ENCODE measurements at places on chromosomes 7 and 10.
A peak's percentile ranks its signal among the peaks of the same experiment; 100 is the strongest.

GRCh38 chr10:68103901-68104300 lies 5.4 kb upstream of the MYPN start:
- no peak for DNase-seq

GRCh38 chr10:79320316-79320715 lies 27.0 kb upstream of the PPIF start:
- DNase-seq: no peak

DNA sequence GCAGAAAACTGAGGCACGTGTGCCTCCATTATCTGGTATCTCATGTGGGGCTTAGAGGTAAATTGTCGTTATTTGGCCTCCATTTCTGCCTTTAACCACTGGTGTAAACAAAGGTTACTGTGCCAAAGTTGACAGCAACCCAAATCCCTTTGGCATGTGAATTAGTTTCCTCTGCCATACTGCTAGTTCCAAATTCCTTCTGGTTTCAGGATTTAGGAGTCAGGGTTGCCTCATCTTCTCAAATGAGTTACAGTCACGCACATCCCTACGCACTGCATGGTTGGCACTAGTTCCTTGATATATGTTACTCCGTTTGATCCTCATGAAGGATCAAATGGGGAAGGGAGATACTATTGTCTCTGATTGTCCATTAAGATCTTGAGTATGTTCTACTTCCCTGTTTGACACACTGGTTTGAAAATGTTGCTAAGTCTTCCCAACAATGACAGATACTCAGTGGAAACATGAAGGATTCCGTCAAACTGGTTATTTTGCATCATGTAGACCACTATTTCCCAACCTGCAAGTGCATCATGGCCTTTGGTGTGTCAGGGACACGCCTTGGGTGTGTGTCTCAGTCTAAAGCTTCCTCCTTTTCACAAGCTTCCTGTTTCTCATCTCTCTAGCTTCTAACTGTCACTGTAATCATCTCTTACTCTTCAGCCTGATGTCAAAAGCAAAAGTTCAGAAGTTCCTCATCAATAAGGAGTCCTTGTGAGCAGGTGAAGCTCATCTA lies at the start of gene LIPN:
Gene LIPN, plus strand, starts transcription at position 655 of the 736 bp plus-strand sequence. CDS start 1,386 bp downstream, outside the sequence.
- DNase-seq: no peak

DNA sequence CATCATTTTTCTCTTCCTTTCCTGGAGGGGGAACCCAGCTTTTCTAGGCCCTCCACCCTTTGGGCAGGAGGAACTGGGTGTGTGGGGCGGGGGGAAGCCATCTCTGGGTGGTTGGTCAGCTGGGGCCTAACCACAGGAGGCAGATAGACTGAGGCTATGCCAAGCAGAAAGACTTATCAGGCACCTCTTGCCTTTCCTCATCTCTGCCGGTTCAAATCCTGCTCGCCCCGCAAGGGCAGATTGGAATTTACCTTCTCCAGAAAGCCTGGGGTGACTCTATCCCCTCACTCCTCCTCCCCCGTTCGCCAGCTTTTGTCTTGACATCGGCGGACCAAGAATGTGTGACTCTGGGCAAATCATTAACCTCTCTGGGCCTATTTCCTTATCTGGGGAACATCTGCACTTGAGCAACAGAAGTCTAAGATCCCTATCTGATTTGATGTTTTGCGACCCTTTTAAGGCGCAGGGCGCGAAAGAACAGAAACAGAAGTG lies 584 bp upstream of the GARS1 start:
- DNase-seq: peak; percentile 10

- DNase-seq: peak; percentile 55
These were observed 9.3 kb upstream of the TSPAN14 start for GRCh38 chr10:80444646-80445319.

GRCh38 chr10:124916585-124917427 lies 25.1 kb upstream of the ZRANB1 start:
- DNase-seq: peak; percentile 97

DNA sequence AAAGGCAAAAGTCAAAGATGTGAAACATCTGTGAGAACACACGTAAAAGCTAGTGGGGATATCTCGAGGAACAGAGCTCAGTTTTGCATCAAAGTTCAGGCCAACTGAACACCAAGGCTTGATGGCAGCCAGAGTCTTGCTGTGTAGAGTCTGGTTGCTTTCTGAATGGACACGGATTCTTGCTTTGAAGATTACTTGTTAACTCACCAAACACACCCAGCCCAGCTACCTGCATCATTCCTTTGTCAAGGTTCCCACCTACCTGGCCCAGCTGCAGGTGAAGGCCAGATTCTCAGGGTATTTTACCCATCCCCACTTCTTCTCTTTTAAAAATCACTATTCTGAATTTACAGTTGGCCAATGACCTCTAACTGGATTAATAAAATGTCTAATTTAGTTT lies 174.4 kb upstream of the PHYHIPL start:
- no peak for DNase-seq

DNA sequence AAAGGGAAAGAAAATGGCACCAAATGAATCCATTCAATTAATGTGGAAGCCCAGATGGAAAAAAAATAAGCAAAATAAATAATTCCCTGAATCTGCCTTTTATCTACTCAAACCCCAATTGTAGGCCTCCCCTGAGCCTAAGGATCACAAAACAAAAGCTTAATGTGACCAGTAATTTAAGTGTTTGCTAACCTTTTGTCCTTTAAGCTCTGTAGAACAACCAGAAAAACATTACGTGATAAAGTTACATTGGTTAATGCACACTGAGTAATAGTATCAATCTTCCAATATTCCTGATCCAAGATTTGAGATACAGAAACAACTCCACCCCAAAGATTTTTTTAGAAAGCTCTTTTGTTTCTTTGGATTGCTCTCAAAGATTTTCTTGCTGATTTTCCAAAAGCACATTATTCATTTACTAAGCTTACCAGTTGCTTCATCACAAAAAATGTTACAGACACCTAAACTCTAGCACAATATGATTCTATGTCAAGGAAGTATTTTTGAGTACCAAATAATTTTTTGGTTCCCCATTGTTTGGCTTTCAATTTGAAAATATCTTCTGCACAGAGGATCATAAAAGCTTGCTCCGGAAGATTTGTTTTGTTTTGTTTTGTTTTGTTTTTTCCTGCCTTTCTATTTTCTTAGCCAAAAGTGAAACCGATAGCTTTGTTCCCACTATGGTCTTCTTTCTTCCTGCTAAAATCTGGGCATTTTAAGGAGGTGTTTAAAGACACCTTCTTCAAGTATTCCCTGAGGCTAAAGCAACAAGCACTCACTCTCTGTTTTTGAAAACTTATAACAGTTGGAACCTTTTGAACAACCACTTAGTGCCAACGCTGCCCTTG lies 54.2 kb downstream of the TRIL start:
- DNase-seq: no peak

DNA sequence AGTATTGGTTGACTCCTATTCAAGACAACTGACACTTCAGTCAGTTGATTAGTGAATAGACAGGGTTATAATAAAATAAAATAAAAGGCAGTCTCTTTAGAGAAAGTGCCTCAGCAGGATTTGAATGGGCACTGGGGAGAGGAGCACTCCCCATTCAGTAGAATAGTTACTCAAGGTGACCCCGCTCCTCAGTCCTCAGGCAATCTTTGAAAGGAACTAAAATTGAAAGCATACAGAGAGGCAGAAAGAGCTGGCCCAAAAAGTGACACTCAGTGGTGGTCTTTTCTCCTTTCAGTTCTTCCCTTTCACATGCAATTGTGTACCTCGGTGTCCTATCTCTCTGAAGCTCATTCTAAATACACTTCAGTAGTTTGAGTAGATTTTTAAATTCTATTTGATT lies 47.4 kb upstream of the MACC1 start:
- no peak for DNase-seq

DNA sequence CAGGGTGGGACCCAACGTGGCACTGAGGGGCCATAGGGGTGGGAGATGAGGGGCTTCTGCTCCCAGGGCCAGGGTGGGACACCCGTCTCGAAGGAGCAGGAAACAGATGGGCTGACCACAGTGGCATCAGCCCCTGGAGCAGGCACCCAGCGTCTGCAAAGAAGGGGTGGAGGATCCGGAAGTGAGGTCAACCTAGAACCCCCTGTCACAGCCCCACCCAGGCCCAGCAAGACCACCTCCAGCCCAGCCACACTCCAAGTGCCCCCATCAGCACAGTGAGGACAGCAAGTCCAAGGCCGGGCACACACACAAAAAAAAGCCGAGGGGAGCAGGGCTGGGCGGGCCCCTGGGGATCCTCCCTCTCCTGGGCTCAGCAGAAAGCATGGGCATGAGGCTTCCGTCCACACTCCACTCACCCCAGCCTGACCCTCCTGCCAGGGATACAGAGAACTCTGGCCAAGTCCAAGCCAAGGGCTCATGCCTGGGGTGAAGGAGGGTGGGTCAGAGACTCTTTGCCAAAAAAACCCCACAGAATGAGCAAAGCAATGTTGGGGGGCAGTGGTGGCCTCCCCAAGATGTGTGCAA lies 111.0 kb downstream of the FOXL3 start:
- DNase-seq: no peak

DNA sequence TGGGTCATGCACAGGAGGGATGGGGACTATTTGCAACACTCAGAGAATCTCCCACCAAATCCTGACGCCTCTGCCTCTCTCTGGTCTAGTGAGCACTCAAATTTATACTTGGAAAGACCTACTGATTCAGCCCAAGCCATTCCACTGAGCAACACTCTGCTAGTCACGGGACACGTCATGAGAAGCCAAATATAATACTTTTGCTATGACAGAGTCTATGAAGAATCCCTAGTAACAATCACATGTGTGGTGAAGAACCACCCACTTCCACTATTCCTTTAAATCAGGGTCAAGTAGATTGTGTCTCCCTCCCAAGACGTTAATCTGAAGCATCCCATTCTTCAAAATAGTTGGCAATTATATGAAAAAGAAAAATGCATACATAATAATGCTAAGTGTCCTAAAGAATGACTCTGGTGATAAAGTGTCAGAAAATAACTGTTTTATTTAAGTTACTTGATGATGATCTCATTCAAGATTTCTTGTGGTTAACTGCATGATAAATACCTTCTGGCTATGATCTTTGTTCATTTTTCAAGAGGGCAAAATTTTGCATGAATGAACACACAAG lies 28.5 kb downstream of the CHCHD3 start:
- no peak for DNase-seq

- DNase-seq: no peak
These were observed 458.5 kb downstream of the KCNMA1 start for GRCh38 chr10:77179015-77179695.

DNA sequence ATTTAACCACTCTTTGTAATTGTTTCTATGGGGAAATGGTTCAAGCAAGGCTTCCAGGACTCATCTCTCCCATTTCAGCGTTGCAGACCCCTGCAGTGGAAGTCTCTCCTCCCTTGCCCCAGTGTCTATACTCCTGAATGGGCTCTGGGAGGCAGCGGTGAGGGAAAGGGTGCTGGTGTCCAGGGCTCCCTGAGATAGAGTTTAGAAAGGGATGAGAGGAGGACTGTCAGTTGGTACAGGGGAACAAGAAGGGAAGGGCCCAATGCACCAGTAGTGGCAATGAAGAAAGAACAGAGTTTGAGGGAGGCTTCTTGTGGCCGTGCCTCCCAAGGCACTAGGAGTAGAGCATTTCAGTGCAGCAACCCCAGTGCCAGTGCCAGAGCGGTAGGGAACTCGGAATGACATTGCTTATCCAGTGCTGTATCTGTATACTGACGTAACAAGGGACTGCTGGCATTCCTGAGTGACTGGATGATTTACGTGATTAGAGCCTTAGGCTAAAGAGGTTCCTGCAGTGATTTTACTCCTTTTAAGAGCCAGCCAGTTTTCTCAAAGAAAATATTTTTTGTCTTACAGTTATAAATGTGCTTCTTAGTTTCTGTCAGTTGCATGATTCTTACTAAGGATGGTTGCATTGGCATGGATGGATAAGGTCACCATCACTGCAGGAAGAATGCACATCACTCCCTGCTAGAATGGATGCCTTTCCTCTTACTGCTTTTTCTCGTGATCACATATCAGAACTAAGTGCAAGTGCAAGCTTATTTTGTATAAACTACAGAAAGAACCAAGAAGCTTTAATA lies 28.0 kb downstream of the PRPF18 start:
- DNase-seq: no peak
